ENCODE measurements at places on chromosomes 2 and 18. TPM values are rescaled to one million over a fixed set of nuclear protein-coding genes. Genes with fewer than 3 reads are reported as not detected.

The CHRND gene
- not detected for total RNA-seq

The UGT1A5 gene
- total RNA-seq: not detected

The CACNB4 gene
- total RNA-seq: 1.3 TPM

The SP140 gene
- total RNA-seq: 0.33 TPM

The INPP4A gene
- total RNA-seq: 12.2 TPM

The NYAP2 gene
- total RNA-seq: not detected

The PSMA8 gene
- total RNA-seq: not detected

- DNase-seq: no peak
- H3K27me3 ChIP-seq: no peaks in the 10 kb centered on the region
- H3K36me3 ChIP-seq: no peaks in the 10 kb centered on the region
- no peak overlapping the region for H3K4me3 ChIP-seq
These were observed 18.2 kb upstream of the PPM1B start for GRCh38 chr2:44150473-44150872.

DNA sequence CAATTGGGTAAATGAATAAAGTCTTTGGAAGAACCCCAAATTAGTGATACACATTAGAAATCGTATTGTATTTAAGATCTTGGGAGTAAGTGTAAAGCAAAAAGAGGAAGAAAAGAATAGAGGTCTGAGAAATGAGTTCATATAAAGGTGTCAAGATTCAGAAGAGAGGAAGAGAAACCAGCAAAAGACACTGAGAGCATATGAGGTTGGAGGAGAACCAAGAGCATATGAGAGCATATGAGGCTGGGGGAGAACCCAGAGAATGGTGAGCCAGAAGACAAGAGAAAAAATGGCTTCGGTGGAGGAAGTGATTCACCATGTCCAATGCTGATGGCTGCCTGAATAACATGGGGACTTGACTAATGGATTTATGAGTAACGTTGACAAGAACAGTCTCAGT, 620.1 kb upstream of the GCFC2 start:
- no peaks in the 10 kb centered on the region for H3K4me1 ChIP-seq
- no peaks in the 10 kb centered on the region for H3K27me3 ChIP-seq
- no peak for DNase-seq
- no peaks in the 10 kb centered on the region for H3K36me3 ChIP-seq

DNA sequence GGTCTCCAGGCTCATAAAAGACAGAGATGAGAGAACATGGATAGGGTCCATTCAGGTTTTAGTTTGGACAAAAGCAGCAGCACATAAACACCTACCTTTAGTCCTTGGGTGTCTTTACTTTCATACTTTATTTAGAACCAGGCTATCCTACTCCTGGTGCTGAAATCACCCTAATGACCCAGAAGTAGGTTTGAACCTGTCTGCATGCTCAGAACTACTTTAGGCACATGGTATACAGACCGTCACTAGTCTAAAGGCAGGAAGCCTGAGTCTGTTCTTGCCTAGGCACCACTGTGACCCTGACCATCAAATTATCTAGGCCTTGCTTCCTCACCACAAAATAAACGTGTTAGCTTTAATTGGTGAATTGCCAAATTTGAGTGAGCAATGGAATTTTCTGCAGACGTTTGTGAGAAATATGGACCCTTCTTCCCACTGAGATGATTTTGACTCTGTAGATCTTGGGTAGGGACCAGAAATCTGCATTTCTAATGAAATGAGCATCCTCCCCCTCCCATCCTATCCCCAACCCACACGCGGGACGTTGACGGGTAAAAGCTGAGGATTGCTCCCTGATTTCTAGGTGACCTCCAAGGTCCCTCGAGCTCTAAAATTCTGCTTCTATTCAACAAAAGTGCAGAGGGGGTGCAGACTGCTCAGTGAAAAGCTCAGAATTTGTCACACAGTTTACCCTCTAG, 75.1 kb downstream of the PLEKHM3 start:
- H3K4me3 ChIP-seq: no peak overlapping the region
- H3K4me1 ChIP-seq: peaks cover 17% of the 10 kb centered on the region
- H3K36me3 ChIP-seq: no peaks in the 10 kb centered on the region
- no peak overlapping the region for H3K27ac ChIP-seq

DNA sequence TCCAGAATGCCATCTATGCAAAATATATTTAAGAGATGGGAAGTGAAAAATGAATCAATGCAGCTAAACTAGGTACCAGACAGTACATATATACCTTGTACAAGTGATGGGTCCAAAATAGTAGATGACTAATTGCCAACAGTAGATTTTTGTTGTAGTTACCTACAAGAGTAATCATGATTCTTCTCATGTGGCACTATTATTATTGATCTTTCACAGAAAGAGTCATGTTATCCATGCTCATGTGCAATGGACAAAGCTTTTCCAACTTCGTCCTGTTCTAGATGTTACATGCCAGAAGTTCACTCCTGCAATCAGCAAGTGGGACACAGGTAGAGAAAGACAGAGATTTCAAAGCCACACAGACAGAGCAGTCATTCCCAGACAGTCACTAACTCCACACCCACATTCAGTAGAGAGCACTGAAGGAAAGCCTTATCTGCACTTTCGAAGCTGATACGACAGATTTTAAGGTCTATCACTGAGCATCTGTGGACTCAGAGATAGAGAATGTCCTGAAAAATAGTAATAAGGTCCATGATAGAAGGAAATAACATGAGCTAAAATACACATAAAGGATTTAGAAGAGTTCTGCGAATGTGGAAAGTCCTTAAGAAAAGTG, 101.6 kb upstream of the ITPRID2 start:
- peak overlapping the region; percentile 53 for H3K27ac ChIP-seq
- H3K4me3 ChIP-seq: no peak overlapping the region
- H3K36me3 ChIP-seq: no peaks in the 10 kb centered on the region

- no peak for DNase-seq
- H3K4me3 ChIP-seq: no peak overlapping the region
- H3K27me3 ChIP-seq: no peaks in the 10 kb centered on the region
- H3K27ac ChIP-seq: no peak overlapping the region
- H3K4me1 ChIP-seq: no peaks in the 10 kb centered on the region
These were observed 14.2 kb downstream of the EHD3 start for GRCh38 chr2:31248139-31248538.

DNA sequence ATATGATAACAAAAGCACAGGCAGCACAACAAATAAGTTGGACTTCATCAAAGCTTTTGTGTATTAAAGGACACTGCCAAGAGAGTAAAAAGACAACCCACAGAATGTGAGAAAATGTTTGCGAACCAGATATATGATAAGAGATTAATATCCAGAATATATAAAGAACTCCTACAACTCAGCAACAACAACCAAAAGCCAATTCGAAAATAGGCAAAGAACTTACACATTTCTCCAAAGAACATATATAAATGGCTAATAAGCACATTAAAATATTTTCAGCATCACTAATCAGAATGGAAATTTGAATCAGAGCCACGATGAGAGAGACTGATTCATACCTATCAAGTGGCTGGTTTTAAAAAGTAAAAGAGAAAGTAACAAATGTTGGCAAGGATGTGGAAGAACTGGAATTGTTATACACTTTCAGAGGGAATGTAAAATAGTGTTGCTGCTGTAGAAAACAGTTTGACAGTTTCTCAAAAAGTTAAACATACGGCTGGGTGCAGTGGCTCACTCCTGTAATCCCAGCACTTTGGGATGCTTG, 25.2 kb downstream of the EPB41L5 start:
- no peaks in the 10 kb centered on the region for H3K36me3 ChIP-seq
- H3K27me3 ChIP-seq: no peaks in the 10 kb centered on the region
- H3K4me3 ChIP-seq: no peak overlapping the region

GRCh38 chr2:159045545-159046454, 77.4 kb downstream of the TANC1 start:
- peaks cover 47% of the 10 kb centered on the region for H3K4me1 ChIP-seq
- peak overlapping the region; percentile 61 for H3K27ac ChIP-seq
- DNase-seq: no peak
- H3K36me3 ChIP-seq: no peaks in the 10 kb centered on the region

DNA sequence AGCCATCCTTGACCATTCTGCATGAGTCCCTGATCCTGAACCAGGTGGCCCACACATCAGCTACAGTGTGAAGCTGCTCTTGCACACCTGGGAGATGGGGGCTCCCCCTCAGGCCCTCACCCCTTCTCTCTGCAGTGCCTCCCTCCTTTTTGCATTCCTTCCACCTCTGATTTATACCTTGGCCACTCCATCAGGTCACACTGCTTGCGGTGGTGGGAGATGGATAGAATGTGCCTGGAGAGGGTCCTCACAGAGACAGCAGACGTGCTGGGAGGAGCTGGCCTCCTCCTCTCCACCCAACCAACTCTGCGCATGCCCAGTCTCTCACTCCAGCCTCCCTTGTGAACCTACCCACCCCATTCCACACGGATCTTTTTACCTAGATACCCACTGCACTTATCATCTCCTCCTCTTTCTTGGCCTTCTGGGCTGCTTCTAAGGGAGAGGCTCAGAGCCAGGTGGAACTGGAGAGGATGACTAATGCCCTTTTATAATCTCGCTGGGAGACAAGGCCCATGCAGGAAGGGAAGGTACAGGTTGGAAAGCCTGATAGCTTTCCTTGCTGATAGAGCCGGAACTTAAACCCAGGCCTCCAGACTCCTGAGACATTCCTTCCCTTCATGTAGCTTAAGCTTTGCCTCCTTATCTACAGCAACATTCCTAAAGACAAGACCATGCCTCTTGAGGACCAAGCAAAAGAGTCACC, 205.1 kb downstream of the ZBTB7C start:
- no peak for DNase-seq
- peaks cover 16% of the 10 kb centered on the region for H3K4me1 ChIP-seq
- H3K27ac ChIP-seq: no peak overlapping the region
- no peak overlapping the region for H3K4me3 ChIP-seq
- H3K36me3 ChIP-seq: no peaks in the 10 kb centered on the region

GRCh38 chr2:158499383-158499782, 42.6 kb downstream of the PKP4 start:
- H3K27me3 ChIP-seq: no peaks in the 10 kb centered on the region
- H3K4me3 ChIP-seq: no peak overlapping the region
- no peaks in the 10 kb centered on the region for H3K36me3 ChIP-seq
- no peak for DNase-seq

GRCh38 chr18:2986150-2986865, 26.6 kb downstream of the LPIN2 start:
- DNase-seq: no peak
- H3K4me3 ChIP-seq: no peak overlapping the region
- H3K27me3 ChIP-seq: no peaks in the 10 kb centered on the region

GRCh38 chr2:112170495-112170894, 32.3 kb downstream of the FBLN7 start:
- no peak for DNase-seq
- H3K27ac ChIP-seq: no peak overlapping the region
- H3K4me1 ChIP-seq: no peaks in the 10 kb centered on the region
- H3K4me3 ChIP-seq: no peak overlapping the region

GRCh38 chr2:38107738-38108410, 31.9 kb upstream of the CYP1B1 start:
- peaks cover 36% of the 10 kb centered on the region for H3K4me1 ChIP-seq
- no peaks in the 10 kb centered on the region for H3K27me3 ChIP-seq
- H3K27ac ChIP-seq: no peak overlapping the region
- no peak overlapping the region for H3K4me3 ChIP-seq

- no peaks in the 10 kb centered on the region for H3K36me3 ChIP-seq
- no peak overlapping the region for H3K4me3 ChIP-seq
- peaks cover 14% of the 10 kb centered on the region for H3K4me1 ChIP-seq
- peak; percentile 32 for DNase-seq
- H3K27me3 ChIP-seq: no peaks in the 10 kb centered on the region
- no peak overlapping the region for H3K27ac ChIP-seq
These were observed 107.2 kb upstream of the PARD3B start for GRCh38 chr2:204437815-204438756.

- DNase-seq: no peak
- H3K36me3 ChIP-seq: no peaks in the 10 kb centered on the region
- H3K4me1 ChIP-seq: peaks cover 15% of the 10 kb centered on the region
- no peak overlapping the region for H3K4me3 ChIP-seq
- H3K27me3 ChIP-seq: no peaks in the 10 kb centered on the region
These were observed 65.7 kb upstream of the GLI2 start for GRCh38 chr2:120669971-120670370.

- H3K36me3 ChIP-seq: no peaks in the 10 kb centered on the region
- H3K27me3 ChIP-seq: no peaks in the 10 kb centered on the region
- H3K4me3 ChIP-seq: no peak overlapping the region
- H3K27ac ChIP-seq: no peak overlapping the region
- no peak for DNase-seq
- peaks cover 10% of the 10 kb centered on the region for H3K4me1 ChIP-seq
These were observed 47.0 kb downstream of the ZEB2 start for GRCh38 chr2:144472911-144473310.

- peaks cover 33% of the 10 kb centered on the region for H3K4me1 ChIP-seq
- no peak overlapping the region for H3K27ac ChIP-seq
- no peak for DNase-seq
- no peaks in the 10 kb centered on the region for H3K36me3 ChIP-seq
These were observed 45.8 kb downstream of the LDLRAD4 start for GRCh38 chr18:13264091-13265007.

DNA sequence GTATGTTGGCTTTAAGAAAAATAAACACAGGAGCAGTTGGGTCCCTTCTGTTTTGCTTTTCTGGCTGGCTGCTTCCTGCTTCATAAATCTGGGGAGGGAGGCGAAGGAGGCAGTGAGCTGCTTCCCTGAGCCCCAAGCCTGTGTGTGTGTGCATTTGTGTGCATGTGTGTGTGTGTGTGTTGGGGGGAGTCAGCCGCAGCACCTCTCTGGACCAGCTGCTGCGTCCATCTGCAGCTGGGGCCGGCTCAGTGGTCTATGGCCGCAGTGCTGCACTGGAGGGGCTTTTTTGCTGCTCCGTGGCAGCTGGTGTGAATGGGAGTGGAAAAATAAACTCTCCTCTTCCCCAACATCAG, 192.3 kb downstream of the RNF144A start:
- no peaks in the 10 kb centered on the region for H3K36me3 ChIP-seq
- no peak overlapping the region for H3K4me3 ChIP-seq
- H3K27ac ChIP-seq: no peak overlapping the region
- H3K27me3 ChIP-seq: no peaks in the 10 kb centered on the region

- no peak for DNase-seq
- no peaks in the 10 kb centered on the region for H3K36me3 ChIP-seq
- no peaks in the 10 kb centered on the region for H3K27me3 ChIP-seq
- no peak overlapping the region for H3K27ac ChIP-seq
These were observed 5.3 kb upstream of the PLEKHH2 start for GRCh38 chr2:43631618-43632317.

GRCh38 chr18:160831-161570, 2.6 kb downstream of the USP14 start:
- no peak overlapping the region for H3K4me3 ChIP-seq
- H3K4me1 ChIP-seq: peaks cover 14% of the 10 kb centered on the region
- H3K27ac ChIP-seq: no peak overlapping the region

DNA sequence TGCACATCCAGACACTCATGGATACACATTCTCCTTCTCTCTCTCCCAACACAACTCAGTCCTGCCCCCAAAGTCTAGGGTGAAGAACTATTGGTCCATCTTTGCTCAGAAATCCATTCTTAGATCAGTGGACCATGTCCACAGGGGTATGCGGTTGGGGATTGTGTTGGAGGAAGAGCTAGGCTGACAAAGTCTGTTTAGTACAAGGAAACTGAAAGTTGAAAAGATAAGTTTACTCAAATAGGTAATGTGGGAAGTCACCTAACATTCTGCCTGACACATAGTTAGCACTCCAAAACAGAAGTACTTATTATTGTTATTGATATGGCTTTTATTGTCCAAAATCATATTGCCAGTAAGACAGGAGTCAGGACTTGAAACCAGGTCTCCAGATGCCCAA, 55.9 kb downstream of the ALK start:
- no peaks in the 10 kb centered on the region for H3K36me3 ChIP-seq
- H3K4me3 ChIP-seq: no peak overlapping the region
- H3K27me3 ChIP-seq: no peaks in the 10 kb centered on the region
- DNase-seq: no peak
- H3K4me1 ChIP-seq: no peaks in the 10 kb centered on the region
- H3K27ac ChIP-seq: no peak overlapping the region

Measured in body of pancreas (tissue), 4 donors.